Astrocyte (in vitro differentiated cells and primary cell): ENCODE measurements at places on chromosomes 3 and 15.
A peak's percentile ranks its signal among the peaks of the same experiment; 100 is the strongest.

DNA sequence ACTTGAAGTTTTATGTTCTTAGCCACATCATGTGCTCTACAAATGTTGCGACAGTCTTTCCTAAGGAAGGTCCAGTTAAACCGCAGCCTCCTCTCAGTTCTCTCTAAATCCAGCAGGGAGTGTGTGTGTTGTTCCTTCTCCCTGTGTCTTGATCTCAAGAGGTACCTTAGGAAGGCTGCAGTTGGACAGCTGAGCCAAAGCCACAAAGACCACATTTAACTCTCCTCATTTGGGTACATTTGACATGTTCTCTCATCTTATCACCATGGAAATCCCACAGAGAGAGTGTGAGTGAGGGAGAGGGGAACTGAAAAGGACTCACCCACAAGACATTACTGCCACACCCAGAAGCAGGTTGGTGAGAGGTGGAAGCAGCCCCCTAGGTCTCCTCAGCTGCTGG lies 79.5 kb downstream of the CD200R1L start:
- no peak for DNase-seq

DNA sequence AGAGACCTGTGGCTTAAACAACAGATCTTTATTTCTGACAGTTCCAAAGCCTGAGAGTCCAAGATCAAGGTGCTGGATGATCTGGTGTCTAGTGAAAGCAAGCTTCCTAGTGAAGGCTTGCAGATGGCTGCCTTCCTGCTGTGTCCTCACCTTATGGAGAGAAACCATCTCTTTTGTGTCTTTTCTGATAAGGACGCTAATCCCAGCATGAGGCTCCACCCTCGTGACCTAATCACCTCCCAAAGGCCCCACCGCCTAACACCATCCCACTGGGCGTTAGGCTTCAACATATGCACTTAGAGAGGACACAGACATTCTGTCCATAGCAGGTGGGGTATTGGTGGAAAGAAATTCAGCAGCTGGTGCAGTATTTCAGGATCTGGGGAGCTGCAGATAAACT lies 19.8 kb upstream of the LYSMD4 start:
- DNase-seq = no peak

- peak; percentile 94 for DNase-seq
Observed at GRCh38 chr15:52252781-52253180, 42.8 kb downstream of the MYO5C start.

DNA sequence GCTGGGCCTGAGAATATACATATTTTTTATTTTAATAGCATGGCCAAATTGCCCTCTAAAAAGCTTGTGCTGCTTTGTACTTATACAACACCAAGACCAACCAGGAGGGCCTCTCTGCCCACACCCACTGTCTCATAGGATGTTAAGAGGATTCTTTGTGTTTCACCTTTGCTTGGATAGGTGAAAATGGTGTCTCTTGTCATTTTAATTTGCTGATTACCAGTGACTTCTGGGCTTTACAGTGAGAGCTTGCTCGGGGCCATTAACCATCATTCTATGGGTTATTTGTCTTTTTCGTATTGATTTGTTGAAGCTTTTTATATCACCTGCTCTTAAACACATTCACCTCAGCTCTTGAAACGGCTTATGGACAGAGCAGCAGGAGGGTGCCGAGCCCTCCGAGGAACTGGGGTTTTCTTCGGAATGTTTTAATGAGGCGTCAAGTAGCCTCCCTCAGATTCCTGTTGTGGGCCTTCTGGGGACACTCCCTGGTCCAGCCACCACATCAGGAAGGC lies 10.5 kb downstream of the PTH1R start:
- no peak for DNase-seq

DNA sequence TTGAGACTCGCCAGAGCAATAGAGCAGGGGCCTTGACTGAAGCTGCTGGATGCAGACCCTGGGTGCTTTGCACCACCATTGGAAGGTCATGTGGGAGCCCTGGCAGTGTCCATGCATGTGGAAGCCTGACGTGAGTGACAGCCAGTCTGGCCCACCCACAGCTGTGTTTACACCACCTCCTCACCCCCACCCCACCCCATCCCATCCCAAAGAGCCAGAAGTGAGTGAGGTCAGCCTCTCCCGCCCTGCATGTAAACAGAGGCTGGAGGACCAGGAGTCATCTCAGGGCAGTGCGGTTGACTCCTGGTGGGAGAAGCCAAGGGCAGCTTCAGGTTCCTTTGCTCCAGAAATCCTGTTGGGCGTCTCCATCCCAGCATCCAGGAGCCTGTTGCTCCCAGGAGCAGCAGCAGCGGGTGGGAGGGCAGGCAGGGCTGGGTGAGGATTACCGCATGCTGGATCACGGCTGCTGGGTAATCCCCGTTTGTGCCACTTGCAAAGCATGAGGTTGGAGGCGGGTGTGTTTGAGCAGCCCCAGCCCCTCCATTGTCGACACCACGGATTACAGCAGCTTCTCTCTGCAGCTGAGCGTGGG lies 44.6 kb downstream of the CORO2B start:
- no peak for DNase-seq

- DNase-seq = no peak
Observed at GRCh38 chr3:189826566-189826965, 195.4 kb downstream of the TP63 start.

DNA sequence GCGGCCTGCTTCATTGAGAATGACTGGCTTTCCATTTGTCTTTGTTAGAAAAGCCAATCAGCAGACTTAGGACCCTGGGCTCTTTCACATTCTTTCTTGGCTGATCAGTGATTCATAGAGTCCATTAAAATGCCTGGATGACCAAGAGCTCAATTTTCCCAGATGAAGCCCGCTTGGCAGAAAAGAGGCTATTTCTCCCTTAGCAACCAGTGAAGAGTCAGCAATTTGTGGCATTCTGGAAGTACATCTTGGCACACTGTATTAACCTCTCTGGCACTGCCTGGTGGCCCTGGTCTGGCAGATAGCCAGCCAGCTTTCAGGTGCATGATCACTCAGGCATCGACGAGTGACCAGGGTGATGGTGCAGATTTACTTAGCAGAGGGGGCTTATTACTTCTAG lies 145.7 kb upstream of the PLAAT1 start:
- DNase-seq = peak; percentile 31

DNA sequence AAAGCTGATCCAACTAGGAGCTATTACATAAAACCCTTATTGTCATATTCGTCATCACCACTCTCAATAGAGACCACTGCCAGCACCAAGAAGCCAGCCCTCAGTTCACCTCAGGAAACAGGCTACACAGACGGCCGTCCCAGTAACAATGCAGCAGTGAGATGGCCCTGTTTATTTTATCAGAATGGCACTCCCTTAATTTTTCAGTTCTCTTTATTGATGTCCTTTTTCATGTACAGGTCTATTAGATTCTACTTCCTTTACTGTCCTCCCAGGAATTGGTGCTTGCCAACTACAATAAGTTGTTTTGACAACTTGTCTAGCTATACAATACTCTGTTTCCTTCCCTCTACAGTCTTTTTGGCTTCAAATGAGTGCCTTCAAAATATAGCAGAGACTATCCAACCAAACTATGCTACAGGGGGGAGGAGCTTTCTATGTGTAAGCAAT lies 272.5 kb downstream of the ZBTB20 start:
- DNase-seq = no peak

- DNase-seq = no peak
Observed at GRCh38 chr3:46022909-46023785, 4.1 kb downstream of the XCR1 start.

GRCh38 chr3:158313338-158313927 lies 203.5 kb downstream of the RSRC1 start:
- DNase-seq = peak; percentile 6

- DNase-seq = no peak
Observed at GRCh38 chr15:64157599-64158125, 5.2 kb downstream of the PPIB start.

- no peak for DNase-seq
Observed at GRCh38 chr3:14537590-14538450, 2.3 kb downstream of the GRIP2 start.

- peak; percentile 87 for DNase-seq
Observed at GRCh38 chr3:155391551-155391958, 98.1 kb upstream of the STRIT1 start.

DNA sequence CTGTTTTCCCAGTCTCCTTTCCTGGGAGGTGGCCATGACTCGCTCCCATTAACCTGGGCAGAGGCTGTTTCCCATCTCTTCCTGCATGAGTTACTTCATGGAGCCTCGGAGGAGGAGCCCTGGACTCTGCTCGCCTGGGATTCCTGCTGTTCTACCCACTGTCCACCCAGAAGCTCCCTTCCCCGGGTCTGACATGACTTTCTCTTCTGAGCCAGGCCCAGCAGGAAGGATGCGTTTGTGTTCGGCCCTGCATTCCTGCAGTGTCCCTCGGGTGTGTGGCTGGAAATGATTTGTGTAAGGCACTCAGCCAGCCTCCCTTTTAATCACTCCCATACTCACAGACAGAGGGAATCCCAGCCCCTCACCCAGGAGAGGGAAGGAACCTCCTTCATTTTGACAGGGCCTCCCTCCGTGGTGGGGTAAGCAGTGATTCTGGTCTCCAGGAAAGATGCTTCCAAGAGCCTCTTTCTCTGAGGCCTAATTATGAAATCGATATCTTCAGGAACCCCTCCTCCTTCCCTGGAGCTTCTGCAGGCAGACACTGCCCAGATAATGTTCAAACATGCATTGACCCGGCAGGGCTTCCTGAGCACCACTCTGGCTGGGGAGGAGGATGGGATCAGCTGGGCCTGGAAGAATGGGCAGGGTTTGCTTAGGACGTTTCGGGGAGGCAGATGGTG lies 41.6 kb upstream of the DLG1 start:
- peak; percentile 29 for DNase-seq

- peak; percentile 98 for DNase-seq
Observed at GRCh38 chr3:21390136-21390535, 360.9 kb downstream of the ZNF385D start.

GRCh38 chr3:47746264-47746663 lies 35.4 kb downstream of the SMARCC1 start:
- DNase-seq = no peak

DNA sequence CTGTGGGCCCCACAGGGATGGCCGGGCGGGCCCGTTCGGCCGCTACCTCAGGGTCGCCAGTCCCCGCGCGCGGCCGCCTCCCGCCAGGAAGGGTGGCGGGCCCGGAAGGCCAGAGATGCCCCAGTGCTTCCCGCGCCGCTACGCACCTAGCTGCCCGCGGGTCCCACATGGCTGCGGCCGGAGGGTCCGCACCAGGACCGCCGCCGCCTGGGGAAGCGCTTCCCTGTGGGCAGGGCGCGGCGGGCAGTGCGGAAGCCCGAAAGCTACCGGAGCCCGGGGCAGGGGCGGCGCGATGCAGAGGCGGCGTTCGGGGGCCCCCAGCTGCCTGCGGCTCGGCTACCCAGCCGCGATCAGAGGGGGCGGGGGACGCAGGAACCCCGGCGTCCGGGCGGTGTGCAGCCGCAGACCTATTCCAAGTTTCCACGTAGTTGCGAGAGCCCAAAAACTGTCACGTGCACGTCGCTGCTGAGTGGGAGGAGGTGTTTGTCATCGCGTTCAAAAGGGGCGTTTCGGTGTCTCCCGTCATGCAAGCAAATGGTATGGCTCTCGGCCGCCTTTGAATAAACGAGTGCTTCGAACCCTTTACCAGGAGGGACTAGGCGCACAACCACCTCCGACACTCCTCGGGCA lies at the start of gene TRANK1:
TRANK1 (minus strand) TSS at position 414 of the 630 bp plus-strand sequence; CDS start at position 169, 245 bp downstream.
- no peak for DNase-seq

GRCh38 chr3:30124435-30125370 lies 481.7 kb upstream of the TGFBR2 start:
- peak; percentile 79 for DNase-seq

GRCh38 chr15:80712956-80713355 lies 17.8 kb downstream of the ABHD17C start:
- no peak for DNase-seq
